ENCODE measurements at places on chromosomes 16 and 17.

DNA sequence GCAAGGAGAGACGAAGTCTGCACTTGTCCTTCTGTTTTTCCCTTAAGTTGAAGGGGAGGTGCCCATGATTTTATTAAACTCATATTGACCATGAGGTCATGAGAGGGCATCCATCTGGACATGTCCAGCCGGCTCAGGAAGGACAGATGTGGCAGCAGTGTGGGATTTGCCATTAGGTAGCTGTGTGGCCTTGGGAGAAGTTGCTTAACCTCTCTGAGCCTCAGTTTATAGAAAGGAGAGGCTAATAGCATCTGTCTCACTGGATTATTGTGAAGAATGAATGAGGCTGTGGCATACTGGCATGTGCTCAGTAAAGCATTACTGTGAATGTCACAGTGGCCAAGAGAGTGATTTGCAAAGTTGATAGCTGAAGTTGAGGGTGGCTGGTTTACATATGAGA, 1.2 kb downstream of the TIMM22 start:
- no peak for DNase-seq

DNA sequence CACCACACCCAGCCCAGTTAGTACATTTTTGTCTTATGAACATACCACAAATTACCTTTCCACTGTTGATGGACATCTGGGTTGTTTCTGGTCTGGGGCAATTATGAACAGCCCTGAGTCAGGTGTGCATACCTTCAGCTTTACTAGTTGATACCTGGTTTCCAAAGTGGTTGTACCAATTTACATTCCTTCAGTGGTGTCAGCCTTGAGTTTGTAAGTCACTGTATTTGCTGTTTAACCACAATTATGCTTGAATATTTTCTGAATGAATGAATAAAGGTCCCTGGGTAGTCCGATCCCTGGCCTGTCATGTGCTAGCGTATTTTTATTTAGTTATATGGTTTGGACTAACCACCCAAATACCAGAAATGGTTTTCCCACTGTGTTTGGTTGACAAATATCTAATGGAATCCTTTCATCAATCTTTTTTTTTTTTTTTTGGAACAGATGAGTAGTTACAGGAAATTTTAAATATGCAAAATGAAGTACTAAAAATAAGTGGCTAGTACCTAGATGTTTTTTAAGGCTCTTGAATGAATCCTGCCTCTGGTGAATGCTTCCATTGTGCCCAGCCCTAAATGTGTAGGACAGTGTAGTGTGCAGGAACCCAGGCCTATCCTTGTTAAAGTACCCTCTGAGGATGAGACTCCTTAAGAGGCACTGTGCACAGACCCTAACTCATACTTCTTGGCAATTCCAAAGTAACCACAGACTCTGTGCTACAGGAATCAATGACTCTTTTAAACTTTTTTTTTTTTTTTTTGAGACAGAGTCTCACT, 3.7 kb downstream of the DUSP14 start:
- DNase-seq, result no peak

DNA sequence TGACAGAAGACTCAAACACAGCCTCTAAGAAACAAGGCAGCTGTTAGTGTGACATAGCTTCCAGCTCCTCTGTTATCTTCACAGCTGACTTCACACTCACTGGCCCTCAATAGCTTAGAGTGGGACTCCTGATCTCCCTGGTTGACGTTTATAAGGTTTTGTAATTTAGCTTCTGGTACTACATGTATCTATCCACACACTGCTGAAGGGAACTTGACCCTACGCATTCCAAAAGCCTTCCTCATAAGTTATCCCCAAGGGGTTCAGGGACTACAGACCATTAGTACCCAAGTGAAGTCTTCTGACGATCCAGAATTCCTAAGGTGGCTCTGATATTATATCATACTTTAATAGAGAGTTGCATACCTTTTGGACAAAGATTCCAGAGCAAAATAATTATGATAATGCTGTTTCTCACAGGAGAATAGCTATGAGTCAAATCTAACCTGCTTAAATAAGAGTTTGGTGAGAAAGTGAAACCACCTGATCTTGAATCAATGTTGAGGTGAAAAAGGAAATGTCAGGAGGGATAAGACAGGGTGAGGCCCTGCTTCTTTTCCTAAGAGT, 14.5 kb downstream of the ACACA start:
- DNase-seq, result no peak

DNA sequence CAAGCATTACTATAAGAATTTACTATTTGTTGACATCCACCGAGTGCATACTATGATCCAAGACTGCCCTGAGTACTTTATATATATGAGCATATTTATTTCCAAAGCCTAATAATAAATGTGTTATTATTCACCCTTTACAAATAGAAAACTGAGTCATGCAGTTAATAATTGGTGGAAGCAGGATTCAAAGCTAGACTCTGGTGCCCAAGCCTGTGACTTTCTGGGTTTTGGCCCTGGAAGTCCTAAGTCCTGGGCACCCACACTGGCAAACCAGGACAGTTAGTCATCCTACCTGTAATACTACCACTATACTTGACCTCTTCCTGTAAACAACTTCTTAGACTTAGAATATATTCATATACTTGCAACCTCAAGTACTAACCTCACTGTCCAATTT, 257.4 kb upstream of the IRX5 start:
- DNase-seq, result no peak

- DNase-seq, result no peak
Measured at GRCh38 chr17:72850410-72851118, 241.9 kb downstream of the SLC39A11 start.

- DNase-seq, result no peak
Measured at GRCh38 chr17:29659155-29659554, 36.4 kb upstream of the CORO6 start.

DNA sequence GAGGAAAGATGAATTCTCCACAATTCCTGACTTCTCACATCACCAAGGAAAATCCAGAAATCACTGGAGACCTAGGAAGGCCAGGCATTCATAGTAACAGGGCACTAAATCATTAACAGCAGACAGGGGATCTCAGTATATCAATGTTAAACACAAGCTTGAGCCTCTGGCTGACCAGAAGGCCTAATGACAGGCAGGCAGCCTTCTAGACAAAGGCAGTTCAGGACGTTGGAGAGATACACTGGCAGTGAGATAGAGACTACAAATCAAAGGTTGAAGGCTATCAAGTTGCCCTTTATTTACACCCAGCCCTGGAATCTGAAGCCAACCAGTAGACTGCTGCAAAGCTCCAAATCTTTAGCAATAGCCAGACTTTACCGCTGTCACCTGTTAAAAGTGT, 422.8 kb upstream of the CCL2 start:
- no peak for DNase-seq

DNA sequence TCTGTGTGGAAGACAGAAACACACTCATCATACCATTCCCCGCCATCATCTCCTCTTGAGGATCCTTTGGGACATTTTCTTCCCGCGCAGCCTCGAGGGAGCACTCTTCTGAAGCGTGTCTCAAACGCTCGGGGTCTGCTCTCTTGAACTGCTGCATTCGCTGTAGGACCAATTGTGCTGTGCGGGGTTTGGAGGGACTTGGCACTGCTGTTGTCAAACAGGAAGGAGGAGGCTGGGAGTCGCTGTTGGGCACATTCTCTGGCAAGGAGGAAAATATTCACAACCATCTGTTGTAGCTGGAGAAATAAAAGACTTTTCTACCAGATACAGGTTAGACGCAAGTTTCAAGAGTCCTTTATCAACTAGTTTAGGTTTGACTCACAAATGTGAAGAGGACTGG, 5.0 kb downstream of the SLX4 start:
- no peak for DNase-seq

DNA sequence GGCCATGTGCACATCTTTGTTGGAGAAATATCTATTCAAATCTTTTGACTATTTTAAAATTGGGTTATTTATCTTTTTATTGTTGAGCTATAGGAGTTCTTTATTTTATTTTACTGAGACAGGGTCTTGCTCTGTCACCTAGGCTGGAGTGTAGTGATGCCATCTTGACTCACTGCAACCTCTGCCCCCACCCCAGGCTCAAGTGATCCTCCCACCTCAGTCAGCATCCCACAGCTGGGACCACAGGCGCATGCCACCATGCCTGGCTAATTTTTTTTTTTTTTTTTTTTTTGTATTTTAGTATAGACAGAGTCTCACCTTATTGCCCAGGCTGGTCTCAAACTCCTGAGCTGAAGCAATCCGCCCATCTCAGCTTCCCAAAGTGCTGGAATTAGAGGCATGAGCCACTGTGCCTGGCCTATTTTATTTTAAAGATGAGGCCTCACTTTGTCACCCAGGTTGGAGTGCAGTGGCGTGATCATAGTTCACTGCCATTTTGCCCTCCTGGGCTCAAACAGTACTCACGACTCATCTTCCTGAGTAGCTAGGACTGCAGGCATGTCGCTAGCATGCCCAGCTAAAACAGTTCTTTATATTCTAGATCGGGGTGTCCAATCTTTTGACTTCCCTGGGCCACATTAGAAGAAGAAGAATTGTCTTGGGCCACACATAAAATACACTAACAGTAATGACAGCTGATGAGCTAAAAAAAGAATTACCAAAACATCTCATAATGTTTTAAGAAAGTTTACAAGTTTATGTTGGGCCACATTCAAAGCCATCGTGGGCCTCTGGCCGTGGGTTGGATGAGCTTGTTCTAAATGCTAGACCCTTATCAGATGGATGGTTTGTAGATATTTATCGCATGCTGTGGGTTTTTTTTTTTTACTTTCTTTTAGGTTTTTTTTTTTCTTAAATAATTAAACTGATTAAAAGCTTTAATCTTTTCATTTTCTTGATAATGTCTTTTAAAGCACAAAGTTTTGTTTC, 13.7 kb downstream of the TENT4B start:
- no peak for DNase-seq

DNA sequence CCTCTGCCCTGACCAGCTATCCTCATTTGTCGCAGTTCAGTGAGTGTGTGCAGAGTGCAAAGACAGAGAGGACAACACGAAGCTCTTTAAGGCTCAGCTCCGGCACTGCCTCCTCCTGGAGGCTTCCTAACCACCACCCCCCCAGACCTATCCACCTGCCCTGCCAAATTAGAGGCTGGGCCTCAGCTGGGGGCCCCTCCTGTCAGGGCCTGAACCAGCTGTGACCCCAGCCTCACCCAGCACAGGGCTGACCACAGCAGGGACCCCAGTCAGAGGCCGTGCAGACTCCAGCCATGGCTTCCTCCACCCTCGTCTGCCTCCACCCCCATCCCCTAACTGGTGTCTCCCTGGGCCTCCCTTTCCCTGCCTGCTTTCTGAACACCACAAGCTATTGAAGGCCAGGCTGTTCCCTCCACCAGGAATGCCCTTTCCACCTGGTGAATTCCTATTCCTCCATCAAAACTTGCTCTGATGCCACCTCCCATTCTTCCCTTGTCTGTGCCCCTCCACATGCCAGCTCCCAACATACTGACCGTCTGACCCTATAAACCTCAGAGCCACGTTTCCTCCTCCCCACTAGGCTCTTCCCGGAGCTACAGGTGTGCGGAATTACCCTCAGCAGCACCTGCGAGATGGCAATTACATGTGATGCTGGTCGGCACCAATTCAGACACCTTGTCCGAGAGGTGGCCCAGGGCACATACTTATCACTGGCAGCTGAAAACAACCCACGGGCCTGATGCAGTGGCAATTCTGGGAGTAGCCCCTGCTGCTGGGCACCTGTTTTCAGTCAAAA, 8.8 kb downstream of the SREBF1 start:
- DNase-seq, result no peak

- no peak for DNase-seq
Measured at GRCh38 chr17:47159315-47159714, 29.8 kb downstream of the CDC27 start.

- no peak for DNase-seq
Measured at GRCh38 chr17:44827863-44828262, 2.2 kb downstream of the GJC1 start.

GRCh38 chr16:17420816-17421215, 49.9 kb downstream of the XYLT1 start:
- DNase-seq, result no peak

GRCh38 chr16:57462978-57463362, 491 bp downstream of the POLR2C start:
- no peak for DNase-seq

- DNase-seq, result no peak
Measured at GRCh38 chr16:71426069-71426879, 15.6 kb downstream of the TLE7 start.

DNA sequence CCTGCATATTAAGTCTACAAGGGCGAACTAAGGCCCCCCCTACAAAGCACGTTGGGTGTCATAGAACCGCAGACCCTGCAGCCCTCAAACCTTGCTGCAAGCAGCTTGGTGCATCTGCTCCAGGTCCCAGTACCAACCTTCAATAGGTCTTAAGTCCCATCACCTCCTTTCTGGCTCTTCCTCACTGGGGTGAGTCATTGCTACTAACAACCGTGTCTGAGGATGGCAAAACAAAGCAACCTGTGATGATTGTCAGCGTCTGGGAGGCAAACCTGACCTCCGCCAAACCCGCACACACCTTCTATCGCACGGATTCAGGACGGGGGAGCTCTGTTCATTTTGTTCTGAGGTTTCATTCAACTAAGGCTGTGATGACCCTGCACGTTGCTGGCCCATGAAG, 138.9 kb downstream of the SLC39A11 start:
- DNase-seq, result no peak

DNA sequence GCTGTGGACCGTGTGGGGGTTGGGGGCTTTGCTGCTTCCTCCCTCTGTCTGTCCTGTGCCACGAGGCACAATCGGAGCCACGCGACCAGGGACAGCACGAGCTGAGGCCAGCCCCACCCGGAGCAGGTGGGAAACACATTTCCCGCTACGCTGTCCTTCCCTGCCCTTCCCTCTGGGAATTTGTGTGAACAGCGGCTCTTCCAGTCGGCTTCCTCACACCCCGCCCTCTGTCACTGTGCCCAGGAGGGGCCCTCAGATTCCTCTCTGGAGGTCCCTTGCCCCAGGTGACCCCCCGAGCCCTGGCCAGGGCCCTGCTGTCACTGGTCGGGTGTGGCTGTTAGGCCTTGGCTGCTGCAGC, 19.6 kb downstream of the SPIRE2 start:
- no peak for DNase-seq

DNA sequence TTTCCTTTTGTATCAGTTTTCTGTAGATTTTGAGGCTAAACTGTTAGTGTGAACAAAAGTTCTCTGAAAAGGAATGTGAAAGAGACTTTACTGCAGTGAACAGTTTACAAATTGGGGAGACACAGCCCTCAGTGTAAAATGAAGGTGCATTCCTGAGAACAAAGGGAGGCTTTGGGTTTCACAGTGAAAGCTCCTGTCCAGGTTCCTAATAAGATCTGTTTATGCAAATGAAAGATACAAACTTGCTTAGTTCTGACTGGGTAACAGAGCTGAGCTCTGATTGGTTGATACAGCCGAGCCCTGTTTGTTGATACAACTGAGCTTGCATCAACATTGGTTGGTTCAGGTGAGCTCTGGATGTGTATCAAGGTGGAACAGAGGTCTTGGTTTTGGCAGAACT, 8.3 kb upstream of the CDRT15 start:
- no peak for DNase-seq

Data from cerebellar nuclear complex (tissue), 1 donor.